Psoas muscle (tissue), 8 donors: ENCODE measurements at places on chromosomes 12 and 14.

GRCh38 chr14:105043641-105044040, 21.6 kb downstream of the GPR132 start:
- DNase-seq: no peak

GRCh38 chr12:89217472-89217871, 134.8 kb downstream of the DUSP6 start:
- DNase-seq: no peak

GRCh38 chr14:39762576-39763401, 330.6 kb upstream of the FBXO33 start:
- DNase-seq: no peak

- DNase-seq: no peak
These were observed 7.8 kb upstream of the DYNLL1 start for GRCh38 chr12:120488057-120488640.

- DNase-seq: no peak
These were observed 19.9 kb downstream of the ETV6 start for GRCh38 chr12:11669348-11669747.

GRCh38 chr12:110677206-110677911, 11.6 kb downstream of the HVCN1 start:
- no peak for DNase-seq
